Right ventricle myocardium superior (tissue), 1 donor: ENCODE measurements at places on chromosomes 7 and 10. TPM values are rescaled to one million over a fixed set of nuclear protein-coding genes. Genes with fewer than 3 reads are reported as not detected.

DNA sequence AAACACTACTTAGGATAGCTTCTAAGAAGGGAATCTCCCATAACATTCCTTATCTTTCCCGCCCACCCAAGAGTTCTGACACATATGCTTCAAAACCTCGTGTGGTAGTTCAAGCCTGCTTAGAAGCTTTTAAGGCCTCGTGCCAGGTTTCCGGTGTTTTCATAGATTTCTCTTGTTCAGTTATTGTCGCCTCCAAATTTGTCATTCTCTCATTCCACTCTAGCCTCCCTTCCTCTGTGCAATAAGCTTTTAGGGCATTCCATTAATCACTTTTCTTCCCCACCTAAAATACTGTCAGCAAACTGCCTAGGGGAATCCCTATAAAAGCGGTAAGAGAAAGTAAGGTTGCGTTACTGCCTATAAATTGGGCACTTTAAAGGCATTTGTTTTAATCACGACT lies 718 bp upstream of the BPGM start:
- no peak for DNase-seq

DNA sequence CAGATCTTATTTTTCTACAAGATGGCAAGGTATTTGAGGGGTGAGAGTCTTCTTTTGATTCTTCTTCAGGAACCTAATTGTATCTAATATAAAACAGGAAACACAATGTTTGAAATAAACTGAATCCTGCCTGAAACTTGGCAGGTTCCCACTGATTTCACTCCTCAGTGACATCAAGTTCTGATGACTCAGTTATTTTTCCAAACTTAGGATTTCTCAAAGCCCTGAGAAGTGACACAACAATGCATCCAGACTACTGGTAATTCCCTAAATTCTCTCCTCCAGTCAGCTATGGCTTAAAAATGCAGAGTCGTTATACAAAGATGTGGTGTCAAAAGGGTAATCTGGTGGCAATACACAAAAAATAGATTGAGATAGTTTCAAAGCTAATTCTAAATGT lies 80.9 kb downstream of the ABLIM1 start:
- DNase-seq = no peak

GRCh38 chr7:121574109-121574508 lies 178.0 kb upstream of the FAM3C start:
- no peak for DNase-seq

GRCh38 chr7:75628055-75628454 lies 110.7 kb downstream of the HIP1 start:
- no peak for DNase-seq

- DNase-seq = no peak
Measured at GRCh38 chr10:74977913-74978847, 133.3 kb upstream of the SAMD8 start.

DNA sequence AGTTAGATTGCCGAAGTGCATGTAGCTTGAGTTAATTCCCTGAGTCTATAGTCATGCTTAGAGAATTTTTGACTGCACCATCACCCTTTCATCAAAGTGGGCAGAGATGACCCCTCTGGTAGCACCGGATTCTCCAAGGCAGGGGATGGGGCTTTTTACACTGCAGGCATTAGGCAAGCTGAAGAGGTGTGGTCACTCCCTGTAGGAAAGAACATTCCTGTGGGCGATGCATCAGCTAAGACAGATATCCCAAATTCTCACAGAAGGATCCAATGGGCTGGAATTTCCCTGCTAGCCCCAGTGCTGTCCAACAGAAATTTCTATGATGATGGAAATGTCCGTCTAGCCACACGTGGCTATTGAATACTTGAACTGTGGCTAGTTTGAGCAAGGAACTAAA lies 118.2 kb downstream of the ADAM12 start:
- DNase-seq = no peak

DNA sequence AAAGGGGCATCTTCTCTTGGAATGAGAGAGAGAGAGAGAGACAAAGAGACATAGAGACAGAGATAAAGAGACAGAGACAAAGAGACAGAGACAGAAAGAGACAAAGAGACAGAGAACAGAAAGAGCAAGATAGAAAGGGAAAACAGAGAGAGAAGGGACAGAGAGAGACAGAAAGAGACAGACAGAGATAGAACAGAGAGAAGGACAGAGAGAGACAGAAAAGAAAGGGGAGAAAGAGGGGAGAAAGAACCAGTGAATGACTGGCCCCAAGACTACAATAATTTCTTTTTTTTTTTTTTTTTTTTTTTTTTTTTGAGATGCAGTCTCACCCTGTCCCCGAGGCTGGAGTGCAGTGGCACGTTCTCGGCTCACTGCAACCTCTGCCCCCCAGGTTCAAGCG lies 7.6 kb downstream of the TMEM130 start:
- DNase-seq = no peak

DNA sequence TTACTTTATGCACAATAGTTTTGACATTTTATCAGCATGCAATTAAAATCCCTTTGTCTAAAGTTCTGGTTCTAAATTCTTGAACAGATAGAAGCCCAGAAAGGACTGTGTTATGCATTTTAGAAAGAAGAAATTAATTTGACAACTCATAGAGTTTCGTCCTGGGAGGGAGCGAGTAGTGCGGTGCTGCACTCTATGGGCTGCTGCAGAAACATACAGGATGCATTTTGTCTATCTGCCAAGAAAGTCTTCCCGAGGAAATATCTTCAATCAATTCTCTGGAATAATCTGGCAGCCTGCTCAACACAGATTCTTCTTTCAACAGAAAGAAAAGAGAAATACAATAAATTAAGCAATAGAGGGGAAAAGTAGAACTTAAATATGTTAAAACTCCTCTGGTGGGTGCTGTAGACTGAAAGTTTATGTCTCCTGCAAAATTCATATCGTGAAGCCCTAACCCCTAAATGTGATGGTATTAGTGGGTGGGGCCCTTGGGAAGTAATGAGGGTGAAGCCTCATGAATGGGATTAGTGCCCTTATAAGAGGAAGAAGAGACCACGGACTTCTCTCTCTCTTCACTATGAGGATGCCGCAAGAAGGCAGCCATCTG lies 39.0 kb upstream of the IFRD1 start:
- no peak for DNase-seq

DNA sequence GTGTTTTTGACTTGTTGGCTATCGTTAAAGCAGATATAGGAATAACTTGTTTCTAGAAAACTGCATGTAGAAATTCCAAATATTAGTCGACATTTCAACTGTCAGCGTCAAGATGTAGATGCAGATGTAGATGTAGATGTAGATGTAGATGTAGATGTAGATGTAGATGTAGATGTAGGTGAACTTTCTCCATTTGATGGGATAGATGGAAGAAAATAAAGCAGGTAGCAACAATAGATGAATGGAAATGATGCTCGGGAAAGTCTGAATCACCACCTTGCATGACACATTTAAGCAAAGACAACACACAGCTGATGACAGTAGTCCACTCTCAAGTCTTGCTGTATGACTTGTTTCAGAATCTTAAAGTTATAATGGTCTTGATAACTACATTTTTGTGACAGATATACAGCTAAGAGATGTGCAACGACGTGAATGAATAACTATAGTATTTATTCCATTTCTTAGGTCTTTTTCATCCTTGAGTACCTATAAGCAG lies 53.5 kb downstream of the SND1 start:
- DNase-seq = no peak

DNA sequence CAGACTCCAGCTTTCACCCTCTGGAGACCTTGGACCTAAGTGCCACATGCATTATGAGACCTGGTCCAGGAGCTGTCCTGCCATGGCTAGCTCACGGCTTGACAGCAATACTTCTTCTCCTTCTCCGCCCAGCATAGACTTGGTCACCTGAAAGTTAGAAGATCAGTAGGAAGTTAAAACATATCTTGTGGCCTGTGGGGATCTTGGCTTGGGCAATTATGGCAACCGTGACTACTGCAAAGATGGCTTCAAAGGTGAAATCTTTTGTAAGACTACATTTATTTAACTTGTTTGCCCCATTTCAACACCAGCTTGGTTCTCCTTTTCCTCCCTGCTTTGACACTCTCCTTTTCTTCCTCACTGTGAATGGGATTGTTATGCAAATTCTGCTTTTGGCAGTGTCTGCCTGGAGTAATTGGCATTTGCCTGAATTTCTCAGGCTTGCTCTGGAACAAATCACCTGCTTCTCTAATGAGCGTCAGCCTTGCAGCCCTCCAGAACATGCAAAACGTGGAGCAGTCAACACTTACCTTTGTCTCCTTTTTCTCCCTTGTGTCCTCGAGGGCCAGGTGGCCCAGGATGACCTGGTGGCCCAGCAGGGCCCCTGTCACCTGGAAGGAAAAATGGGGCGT lies 53.4 kb downstream of the COL17A1 start:
- DNase-seq = no peak

DNA sequence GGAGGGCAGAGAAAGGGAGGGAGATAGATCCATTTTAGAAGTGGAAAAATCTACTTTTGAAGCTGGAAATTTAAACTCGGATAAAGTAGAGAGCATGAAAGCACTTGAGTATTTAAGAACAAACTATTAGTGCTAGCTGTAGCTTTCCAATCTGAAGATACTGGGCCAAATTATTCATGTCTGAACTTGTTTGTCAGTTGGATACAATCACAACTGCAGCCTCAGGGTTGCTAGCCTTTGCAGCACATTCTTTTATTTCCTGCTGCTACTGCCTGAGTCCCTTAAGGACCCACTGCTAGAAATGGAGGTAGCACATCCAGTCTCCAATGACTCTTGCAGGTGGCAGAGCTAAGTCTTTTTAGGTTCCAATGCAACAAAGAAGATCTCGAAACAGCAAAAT lies 8.3 kb upstream of the SLC25A13 start:
- no peak for DNase-seq

DNA sequence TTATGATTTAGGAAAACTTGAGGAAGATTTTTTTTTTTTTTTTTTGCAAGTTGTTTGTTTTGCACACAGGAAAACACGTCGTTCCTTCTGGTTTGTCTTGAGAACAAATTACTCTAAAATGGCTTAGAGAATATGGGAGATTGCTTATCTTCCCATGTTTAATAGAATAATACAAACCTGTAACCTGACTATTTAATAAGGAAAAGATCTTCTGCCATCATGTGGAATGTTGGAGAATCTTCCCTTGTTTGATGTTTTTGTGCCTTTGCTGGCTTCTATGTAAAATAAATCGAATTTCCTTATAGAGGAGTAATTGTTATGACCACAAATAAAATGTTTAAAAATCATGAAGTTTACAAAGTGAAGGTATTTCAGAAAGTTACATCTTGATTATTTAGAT lies 818.8 kb downstream of the GATA3 start:
- no peak for DNase-seq

GRCh38 chr7:138929969-138930368 lies 51.2 kb downstream of the KIAA1549 start:
- no peak for DNase-seq

- DNase-seq = no peak
Measured at GRCh38 chr10:85231534-85232270, 903.3 kb downstream of the CCSER2 start.

- no peak for DNase-seq
Measured at GRCh38 chr10:125002423-125003145, 60.7 kb downstream of the ZRANB1 start.

- DNase-seq = no peak
Measured at GRCh38 chr10:65950075-65950474, 975.8 kb upstream of the LRRTM3 start.

DNA sequence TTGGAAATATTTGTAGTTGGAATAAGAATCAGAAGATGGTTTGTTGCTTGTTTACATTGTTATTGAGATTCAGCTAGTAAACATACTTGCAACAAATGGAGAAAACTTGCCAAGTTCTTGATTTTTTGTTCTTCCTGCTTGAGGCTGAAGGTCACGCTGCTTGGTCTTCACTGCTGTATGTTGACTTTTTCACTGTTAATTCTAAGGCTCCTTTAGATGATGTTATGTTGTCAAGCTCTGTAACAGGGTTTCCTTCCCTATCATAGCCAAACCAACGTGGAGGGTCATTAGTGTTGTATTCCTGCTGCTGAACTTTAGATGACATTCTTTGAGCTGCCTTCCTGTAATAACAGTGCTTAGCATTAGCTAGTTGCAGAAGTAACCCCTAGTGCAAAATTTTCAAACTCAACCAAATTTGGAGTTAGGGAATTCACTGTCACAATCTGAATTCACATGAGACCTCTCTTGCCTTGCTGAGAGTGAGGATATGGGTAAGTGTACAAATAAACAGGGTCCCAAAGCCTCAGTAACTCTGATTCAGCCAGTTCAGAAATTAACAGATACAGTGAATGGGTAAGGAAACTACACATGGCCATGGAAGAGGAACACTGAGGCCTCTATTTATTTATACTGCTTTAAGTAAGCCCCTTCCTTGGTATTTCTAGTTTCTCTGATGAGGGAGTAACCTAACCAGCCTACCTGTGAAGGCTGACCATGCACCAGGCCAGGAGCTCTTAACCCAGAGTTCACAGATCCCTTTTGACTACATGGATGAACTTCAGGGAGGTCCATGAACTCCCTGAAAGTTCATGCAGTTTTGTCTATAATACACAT lies 64.6 kb downstream of the FAM185A start:
- DNase-seq = no peak

GRCh38 chr10:86728056-86728455 lies 28.4 kb upstream of the BMPR1A start:
- DNase-seq = no peak

GRCh38 chr10:121355161-121355560 lies 243.1 kb downstream of the FGFR2 start:
- DNase-seq = no peak

DNA sequence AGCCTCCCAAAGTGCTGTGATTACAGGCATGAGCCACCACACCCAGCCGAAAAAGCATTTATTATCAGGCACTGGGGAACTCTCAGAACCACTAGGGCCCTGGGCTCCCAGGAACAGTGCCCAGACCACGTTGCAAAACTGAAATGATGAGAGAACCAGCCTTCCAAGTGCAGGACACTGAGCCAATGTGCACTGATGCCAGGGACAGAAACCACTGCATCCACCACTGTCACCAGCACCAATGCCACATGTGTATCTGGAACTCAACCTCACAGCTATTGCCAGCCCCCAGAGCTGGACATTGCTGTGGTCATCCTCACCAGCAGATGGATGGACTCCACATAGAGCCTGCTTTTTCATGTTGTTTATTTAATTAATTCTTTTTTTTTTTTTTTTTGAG lies 28.2 kb upstream of the TPST1 start:
- DNase-seq = peak; percentile 58

AGAP6 gene
- 3.7 TPM for total RNA-seq

SGPL1 gene
- total RNA-seq = 11.6 TPM

ABCA13 gene
- 0.16 TPM for total RNA-seq

PNLIP gene
- not detected for total RNA-seq

LRRC4 gene
- 1.9 TPM for total RNA-seq

CTNNA3 gene
- 129 TPM for total RNA-seq

ACSM6 gene
- total RNA-seq = not detected
